ENCODE measurements at places on chromosomes 12 and 14.

- DNase-seq: no peak
These were observed 243.7 kb downstream of the C12orf75 start for GRCh38 chr12:105574056-105574715.

GRCh38 chr12:30816742-30817465 is 62.2 kb upstream of the CAPRIN2 start:
- no peak for DNase-seq

DNA sequence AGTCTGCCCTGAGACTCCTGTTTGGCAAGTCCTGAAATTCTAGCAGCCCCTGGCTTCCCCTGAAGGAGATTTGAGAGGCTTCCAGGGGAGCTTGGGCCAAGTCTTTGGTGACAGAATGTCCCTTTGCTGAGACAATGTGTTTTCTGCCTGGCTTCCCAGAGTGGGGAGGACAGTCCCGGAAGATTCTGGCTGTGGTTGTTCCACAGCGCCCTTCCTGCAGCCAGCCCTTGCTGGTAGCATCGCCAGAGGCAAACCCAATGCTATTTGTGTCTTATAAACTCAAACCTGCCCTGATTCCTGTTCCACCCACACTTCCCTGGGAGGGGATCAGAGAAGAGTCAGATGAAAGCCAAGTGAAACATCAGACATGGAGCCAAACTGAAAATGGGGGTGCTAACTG is 56.4 kb upstream of the OAS1 start:
- no peak for DNase-seq

- no peak for DNase-seq
These were observed 77.2 kb upstream of the RFLNA start for GRCh38 chr12:124217508-124218242.

DNA sequence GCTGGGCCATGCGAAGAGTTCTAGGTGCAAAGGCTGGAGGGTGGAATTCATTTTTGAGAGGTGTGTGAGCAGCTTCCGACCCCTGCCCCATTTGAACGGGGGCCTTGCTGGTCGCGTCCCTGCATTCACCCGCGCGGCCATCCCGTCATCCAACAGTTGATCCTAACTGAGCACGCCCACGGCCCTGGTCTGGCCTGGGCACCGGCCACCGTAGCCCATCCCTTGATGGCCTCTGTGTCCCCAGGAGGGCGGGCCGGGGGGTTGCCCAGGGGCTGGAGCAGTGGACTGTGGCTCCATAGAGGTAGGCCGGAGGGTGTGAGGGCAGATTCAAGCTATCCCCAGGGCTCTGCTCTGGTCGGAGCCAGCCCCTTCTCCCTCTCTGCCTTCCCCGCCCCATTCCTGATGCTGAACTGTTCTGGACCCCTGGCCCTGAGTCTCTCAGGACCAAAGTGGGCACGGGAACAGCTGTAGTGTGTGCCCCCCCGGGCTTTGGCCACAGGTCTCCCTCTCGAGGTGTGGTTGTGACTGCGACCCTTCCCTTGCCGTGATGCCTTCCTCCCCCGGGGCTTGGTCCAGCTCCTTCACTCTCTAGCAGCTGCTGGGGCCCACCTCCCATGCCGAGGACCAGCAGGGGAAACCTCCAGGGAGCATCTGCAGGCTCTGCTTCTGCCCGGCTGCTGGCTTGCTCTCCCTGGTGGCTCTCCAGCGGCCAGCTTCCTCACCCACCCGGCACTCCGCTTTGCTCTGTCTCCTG is 9.1 kb downstream of the MEG3 start:
- DNase-seq: no peak

GRCh38 chr14:73526036-73526984 is 10.6 kb upstream of the ACOT1 start:
- no peak for DNase-seq

DNA sequence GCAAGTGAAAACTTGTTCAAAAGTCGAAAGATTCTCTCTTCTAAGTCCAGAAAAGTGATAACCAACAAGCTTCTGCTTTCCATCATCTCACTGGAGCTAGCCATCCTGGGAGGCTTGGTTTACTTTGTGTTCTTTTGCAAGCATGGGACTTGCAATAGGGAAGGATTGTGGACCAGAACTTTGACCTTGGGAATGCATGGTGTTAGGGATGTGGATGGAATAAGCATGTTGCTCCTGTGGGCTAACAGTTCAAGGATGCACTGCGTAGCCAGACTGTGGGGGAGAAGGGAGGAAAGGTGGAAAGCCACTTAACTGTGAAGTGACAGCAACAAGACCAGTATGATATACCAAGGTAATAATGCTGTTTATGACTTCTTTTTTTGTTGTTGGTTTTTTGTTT is 28.6 kb downstream of the SOAT2 start:
- DNase-seq: no peak

- DNase-seq: no peak
These were observed 4.4 kb upstream of the YY1 start for GRCh38 chr14:100234511-100234910.

DNA sequence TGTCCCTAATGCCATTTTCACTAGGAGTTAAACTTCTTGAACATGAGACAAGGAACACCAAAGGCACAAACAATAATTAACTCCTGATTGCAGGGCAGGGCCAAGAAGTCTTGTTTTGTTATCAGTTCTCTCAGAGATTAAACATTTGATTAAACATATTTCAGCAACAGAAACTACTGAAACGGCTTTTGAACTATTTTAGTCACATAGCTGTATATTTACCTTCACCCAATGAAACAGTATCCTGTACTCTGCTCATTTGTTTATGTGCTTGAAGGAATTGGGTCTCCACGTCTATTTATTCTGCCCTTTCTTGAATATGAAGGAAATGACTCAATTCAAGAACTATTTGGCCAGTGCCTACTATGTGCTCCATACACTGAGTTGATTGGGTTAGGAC is 51.3 kb upstream of the PTCSC3 start:
- no peak for DNase-seq

- no peak for DNase-seq
These were observed 39.9 kb downstream of the TBC1D30 start for GRCh38 chr12:64864319-64864718.

DNA sequence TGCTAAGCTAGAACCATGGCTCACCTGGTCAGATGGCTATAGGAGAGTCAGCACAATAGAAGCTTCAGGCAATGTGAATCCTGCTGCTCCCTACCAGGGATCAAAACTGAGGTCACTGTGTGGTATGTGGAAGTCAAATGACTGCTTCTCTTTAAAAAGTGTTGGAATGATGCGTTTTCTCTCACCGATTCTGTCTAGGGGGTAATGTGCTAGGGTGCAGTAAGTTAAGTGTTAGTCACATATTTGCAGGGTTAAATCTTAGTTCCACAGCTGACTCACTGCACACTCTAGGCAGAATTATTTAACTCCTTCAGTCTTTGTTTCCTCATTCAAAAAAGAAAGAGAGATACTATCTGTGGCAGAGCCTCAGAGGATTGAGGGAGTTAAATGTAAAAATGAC is 696.6 kb downstream of the DIO2 start:
- no peak for DNase-seq

DNA sequence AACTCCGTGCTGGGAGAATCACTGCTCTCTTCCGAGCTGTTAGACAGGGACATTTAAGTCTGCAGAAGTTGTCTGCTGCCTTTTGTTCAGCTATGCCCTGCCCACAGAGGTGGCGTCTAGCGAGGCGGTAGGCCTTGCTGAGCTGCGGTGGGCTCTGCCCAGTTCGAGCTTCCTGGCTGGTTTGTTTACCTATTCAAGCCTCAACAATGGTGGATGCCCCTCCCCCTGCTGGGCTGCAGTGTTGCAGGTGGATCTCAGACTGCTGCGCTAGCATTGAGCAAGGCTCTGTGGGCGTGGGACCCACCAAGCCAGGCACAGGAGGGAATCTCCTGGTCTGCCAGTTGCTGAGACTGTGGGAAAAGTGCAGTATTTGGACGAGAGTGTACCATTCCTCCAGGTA is 43.7 kb downstream of the GPR137C start:
- DNase-seq: no peak

DNA sequence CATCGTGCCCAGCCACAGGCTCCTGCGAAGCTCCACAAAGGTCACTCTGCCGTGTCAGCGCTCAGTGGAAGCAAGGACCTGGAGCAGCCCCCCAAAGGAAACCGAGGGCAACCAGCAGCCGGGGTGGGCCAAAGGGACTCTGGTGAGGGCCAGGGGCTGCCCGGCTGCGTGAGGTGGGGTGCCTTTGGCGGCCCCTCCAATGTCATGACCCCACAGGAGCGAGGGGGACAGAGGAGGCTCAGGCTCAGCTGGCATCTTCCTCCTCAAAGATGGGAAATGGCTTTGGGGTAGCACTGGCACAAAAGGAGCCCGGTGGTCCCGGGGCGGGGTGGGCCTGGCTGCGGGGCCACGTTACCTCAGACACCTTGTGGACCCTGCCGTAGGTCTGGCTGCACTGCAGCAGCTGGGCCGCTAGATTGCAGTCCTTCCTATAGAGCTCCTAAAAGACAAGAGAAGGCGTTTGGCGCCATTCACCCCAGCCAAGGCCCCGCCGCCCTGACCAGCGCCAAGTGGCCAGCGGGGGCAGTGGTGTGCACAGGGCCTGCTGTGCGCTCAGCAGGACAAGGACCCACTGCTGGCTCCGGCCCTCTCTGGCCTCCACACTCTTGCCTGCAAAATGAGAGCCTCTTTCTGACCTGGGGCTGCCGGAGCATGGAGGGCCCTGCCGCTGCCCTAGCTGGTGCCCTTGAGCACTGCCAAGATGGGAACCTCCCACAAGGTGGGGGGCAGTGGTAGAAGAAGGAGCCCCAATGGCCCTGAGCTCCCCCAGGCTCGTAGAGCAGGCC is 46.9 kb downstream of the BEGAIN start:
- no peak for DNase-seq

GRCh38 chr12:123960856-123961255 is 11.8 kb downstream of the CCDC92 start:
- DNase-seq: no peak

DNA sequence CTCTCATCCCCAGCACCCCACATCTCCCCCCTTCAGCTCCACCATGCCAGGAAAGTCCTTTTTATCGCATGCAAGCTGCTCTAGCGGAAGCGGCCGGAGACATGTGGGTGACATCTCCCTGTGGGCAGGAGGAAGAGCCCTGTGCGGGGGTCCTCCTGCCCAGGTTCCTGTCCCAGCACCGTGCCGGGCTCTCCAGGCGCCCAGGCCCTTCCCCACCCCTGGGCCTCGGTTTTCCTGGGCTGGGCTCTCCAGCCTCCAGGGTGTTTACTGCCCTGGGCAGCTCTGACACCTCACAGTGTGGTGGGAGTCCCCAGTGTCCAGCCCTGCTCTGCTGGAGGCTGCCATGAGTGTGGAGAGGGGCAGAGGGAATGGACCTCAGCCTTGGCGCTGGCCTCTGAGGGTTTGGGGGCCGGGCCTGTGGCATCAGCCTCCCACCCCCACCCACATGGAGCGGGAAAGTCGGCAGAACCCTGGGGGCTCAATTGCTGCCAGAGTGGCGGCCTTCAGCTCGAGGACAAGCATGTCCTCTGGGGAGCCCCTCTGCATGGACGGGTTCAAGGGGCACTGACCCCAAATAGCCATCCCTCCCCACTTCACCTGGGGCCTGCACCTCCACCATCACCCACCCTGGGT is 16.9 kb downstream of the ASPG start:
- no peak for DNase-seq

GRCh38 chr12:5259523-5259922 is 172.4 kb upstream of the NTF3 start:
- DNase-seq: no peak

GRCh38 chr14:73762375-73762822 is 48.2 kb upstream of the PNMA1 start:
- no peak for DNase-seq

DNA sequence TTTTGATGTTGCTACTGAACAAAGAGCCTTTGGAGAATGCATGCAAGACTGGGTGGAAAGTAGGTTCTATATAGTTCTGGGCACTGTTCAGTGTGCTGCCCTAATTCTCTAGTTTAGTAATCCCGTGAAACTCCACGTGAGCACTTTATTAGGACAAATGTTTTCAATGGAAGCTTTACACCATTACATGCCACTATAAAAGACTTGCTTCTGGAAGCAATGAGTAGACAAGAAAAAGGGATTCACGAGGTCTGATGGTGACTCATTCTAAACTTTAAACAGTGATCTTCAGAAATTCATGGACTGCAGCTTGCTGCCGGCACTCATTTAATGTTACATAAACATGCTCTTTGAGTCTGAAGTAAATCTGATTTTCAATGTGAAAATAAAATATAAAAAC is 22.3 kb downstream of the ATG14 start:
- no peak for DNase-seq

DNA sequence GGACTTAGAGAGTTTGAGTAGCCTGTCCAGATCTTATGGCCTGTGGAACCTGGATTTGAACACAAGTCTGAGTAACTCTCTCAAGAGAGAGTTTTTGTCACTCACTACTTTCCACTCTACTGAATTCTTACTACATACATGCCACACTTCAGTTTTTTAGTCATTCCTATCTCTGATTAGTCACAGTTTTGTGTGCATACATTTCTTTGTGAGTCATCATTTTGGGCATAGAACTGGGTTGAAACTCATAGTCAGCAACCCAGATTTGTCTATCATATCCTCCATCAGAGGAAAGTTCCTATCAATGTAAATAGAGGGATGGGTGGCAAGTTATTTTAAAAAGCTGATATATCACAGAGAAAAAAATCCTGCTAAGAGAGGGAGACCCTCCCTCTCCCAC is 42.9 kb downstream of the FLRT2 start:
- DNase-seq: no peak

DNA sequence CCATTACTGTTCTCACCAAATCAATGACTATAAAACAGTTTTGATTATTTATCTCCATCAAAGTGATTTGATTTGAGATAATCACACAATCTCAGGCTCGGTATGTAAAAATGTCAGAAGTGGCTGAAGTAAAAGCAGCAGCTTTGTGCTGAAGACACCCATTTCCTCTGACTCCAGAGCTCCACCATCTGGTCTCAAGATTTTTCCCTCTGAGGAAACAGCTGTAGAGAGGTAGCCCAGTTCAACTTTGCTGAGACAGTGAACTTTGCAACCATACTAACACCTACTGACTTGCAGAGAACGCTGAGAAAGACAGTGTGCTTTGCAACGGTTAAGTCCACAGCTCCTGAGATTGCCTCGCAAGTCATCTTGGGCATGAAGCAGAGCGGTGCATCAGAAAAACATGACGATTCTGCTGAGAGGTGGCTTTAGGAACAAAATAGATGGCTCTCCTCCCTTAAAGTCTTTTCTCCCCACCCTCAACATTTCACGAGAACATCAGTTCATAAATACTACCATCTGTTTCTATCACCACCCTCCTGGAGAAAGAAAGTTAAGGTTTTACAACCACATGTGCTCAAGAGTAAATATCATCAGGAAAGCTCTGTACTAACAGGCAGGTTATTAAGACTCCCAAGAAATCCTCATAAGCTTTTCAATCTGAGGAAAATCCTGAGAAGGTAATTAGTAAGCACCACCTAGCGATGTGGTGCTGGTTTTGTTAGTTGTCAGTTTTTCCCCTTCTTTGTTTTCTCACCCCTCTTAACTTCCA is 34.8 kb downstream of the HIGD1C start:
- DNase-seq: no peak

- DNase-seq: peak; percentile 46
These were observed 594 bp downstream of the TAMALIN start for GRCh38 chr12:52007158-52007921.

DNA sequence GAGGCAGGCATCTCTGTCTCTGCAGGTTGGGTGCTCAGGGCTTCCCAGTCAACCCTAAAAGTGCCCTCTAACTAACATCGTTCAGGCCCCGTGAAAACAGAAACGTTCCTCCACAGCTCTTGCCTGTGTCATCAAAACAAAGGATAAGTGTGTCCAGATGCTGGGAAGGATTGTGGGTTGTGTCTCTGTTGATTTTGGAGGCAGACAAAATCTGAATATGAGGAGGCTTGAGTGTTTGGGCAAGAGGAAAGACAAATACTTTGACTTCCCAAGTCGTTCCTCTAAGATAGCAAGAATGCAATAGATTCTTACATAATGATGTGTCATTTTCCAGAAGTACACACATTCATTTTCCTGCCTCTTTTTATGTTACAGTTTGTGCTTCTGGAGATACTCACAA is 52.9 kb downstream of the SERPINA3 start:
- DNase-seq: no peak
